ENCODE measurements at places on chromosomes 1 and 21.

- DNase-seq: no peak
These were observed 677 bp upstream of the BCL10 start for GRCh38 chr1:85276978-85277639.

DNA sequence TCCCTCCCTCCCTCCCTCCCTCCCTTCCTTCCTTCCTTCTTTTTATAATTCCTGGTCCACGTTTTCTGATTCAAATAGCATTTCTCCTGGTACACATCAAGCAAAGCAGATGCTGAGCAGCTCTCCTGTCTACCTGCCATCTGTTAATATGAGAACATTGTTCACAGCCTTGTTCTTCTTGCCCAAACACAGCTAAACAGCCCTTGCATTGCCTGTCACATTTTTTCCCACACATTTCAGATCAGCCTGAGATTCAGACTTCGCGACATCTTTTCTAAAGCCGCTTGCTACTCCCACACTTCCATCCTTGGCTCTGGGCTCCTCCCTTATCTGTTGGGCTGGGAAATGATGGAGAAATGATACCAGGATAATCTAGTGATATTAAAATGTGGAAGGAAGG is 200.5 kb downstream of the PCP4 start:
- DNase-seq: peak; percentile 96

DNA sequence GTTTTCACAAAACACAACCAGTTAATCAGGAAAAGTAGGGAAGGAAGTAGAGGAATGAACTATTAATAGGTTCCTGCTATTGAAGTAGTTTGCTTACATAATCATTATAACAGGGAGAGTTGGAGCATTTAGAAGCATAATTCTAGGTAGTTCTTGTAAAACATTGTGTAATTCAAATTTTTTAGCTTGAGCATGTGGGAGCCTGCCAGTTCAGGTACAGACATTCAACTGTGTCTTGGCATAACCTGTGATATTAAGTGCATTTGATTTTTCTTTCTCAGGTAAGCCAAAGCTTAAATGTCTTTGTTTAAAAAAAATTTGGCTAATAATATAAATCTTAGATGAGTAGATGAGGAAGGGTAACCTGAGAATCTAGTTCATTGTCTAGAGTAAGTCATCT is 3.4 kb downstream of the YTHDF2 start:
- no peak for DNase-seq

DNA sequence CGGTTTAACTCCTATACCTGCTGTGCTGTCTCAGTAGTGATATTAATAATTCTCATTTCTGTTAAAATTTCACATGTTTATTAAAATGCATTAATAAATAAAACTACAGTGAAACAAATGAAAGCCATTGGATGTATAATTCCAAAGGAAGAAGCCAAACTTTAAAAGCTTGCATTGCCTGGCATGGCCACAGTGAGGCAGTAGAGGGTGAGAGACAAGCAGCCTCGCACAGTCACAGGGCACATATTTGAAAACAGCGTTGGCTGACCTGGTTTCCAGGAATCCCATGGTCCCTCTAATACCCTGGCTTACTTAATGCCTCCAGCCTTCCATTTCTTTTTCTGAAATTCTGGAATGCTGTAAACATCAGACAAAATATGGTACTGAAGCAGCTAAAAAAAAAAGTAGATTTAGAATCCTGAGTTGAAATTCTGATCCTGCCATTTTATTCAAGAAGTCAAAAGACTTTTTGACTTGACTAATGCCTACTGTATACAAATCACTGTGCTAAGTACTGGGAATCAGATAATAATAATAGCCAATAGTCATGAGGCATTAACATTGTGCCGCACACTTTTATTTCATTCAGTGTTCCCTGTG is 6.7 kb upstream of the RNASEL start:
- DNase-seq: peak; percentile 37

- no peak for DNase-seq
These were observed 156.5 kb downstream of the FGGY start for GRCh38 chr1:59453297-59453968.

DNA sequence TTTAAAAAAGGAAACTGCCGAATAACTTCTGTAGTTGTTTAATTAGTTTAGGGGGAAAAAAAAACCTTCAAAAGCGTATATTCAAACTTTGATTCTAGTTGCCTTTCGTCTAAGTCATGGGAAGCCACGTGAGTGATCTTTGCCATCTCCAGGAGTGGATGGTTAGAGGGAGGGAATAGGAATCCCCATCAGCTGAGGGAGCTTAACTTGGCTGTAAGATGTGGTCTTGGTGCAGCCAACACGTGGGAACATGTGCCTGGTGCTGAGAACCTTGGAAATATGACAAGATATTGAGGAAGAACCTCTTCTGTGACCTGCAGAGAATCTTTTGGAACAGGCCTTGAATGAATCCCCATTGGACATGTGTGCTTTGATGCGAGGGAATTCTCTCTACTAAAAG is 1.7 kb downstream of the BACE2 start:
- DNase-seq: no peak

- DNase-seq: no peak
These were observed 33.5 kb downstream of the SCYL3 start for GRCh38 chr1:169860187-169860586.

GRCh38 chr1:105087506-105087905 is 1337.8 kb downstream of the AMY1C start:
- no peak for DNase-seq

DNA sequence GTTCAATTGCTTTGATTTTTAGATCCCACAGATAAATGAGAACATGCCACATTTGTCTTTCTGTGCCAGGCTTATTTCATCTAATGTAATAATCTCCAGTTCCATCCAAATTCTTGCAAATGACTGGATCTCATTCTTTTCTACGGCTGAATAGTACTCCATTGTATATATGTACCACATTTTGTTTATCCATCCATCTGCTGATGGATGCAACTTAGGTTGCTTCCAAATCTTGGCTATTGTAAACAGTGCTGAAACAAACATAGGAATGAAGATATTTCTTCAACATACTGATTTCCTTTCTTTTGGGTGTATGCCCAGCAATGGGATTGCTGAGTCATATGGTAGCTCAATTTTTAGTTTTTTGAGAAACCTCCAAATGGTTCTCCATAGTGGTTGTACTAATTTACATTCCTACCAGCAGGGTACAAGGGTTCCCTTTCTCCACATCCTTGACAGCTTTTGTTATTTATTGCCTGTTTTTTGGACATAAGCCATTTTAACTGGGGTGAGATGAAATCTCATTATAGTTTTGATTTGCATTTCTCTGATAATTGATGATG is 344.4 kb downstream of the KCTD3 start:
- peak; percentile 5 for DNase-seq

DNA sequence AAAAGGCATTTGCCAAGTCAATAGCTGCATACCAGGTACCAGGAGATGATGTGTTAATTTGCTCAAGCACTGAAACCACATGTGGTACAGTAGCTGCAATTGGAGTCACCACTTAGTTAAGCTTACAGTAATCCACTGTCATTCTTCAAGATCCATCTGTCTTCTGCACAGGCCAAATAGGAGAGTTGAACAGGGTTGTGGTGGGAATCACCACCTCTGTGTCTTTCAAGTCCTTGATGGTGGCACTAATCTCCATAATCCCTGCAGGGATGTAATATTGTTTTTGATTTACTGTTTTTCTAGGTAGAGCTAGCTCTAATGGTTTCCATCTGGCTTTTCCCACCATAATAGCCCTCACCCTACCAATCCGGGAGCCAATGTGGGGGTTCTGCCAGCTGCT is 91.9 kb downstream of the FCRL5 start:
- DNase-seq: no peak

DNA sequence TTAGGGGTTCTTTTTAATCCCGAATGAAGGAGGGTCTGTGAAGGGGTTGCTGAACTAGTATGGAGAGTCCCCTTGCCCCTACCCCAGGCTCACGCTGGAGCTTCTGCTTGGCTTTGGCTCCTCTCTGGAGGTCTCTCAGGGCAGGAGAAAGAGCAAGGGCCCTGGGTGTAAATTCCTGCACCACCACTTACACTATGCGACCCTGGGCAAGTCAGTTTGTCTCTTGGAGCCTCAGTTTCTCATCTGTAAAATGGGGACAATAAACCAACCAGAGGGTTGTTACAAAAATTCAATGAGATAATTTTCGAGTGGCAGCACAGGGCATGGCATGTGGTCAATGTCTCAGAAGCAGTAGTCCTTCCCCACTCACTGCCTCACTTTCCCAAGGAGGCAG is 11.4 kb downstream of the FOXO6 start:
- no peak for DNase-seq

DNA sequence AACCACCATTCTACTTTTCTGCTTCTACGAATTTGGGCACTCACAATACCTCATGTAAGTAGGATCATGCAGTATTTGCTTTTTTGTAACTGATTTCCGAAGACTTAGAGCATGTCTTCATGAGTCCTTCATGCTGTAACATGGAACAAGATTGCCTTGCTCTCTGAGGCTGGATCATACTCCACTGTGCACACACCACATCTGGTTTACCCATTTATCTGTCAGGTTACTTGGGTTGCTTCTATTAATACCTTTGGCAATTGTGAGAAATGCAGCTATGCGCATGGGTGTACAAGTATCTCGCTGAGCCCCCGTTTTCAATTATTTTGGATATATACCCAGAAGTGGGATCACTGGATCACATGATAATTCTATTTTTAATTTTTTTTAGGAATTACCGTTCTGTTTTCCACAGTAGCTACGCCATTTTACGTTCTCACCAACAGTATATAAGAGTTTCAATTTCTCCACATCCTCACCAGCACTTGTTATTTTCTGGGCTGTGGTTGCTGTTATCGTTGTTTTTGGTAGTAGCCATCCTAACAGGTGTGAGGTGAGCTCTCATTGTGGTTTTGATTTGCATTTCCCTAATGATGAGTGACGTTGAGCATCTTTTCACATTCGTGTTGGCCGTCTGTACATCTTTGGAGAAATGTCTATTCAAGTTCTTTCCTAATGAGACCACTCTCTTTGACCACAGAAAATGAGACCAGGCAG is 10.7 kb upstream of the SLC2A5 start:
- no peak for DNase-seq

GRCh38 chr1:76219366-76219818 is 144.8 kb downstream of the ST6GALNAC3 start:
- DNase-seq: no peak

DNA sequence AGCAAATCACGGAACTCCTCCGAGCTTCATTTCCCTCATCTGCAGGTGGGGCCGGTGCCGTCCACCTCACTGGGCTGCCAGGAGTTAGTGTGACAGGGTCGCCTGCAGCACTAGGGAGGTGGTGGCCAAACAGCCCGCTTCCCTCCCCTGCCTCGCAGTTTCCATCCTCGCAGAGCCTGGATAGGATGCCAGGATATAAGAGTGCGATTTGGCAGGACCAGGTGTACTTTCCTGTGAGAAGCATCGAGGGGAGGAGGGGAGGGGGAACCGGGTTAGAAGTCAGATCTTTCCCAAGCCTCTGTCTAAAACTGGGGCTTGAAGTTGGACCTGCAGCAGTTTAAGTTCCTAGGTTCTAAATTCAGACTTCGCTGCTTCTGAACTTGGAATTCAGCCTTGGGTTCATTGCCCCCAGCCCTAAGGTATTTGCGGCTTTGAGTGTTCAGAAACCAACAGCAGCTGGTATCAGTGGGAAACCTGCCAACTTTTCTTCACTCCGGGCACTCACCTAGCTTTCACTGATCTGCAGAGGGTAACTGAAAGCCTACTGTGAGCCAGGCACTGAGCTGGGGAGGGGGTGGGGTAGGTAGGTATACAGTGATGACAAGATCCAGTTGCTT is 1.7 kb upstream of the JUN start:
- peak; percentile 87 for DNase-seq

DNA sequence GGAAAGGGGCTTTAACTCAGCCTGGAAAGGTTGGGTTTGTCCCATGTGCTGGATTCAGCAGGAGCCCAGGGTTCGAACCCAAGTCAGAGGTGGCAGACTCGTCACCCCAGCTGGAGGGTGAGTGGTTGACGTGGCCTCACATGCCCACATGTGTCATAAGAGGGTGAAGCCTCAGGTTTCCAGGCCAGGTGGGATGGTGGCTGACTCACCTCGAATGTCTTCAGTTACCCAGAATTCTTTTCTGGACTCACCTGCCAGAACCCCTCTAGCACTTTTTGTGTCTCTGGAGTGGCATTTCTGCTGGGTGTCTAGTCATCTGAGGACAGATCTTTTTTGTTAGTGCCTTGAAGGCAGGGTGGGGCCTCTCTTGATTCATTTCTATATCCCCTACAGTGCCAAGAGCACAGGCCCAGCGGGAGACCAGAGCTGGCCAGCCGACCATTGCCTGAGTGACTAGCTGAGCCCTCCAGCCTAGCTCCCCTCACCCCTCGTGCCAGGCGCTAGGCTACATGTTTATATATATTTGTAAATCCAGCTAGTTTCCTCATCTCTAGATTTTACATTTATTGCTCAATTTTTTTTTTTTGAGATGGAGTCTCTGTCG is 28.1 kb downstream of the IL6R start:
- DNase-seq: no peak

- no peak for DNase-seq
These were observed 965 bp downstream of the ABCA4 start for GRCh38 chr1:94119796-94120569.

DNA sequence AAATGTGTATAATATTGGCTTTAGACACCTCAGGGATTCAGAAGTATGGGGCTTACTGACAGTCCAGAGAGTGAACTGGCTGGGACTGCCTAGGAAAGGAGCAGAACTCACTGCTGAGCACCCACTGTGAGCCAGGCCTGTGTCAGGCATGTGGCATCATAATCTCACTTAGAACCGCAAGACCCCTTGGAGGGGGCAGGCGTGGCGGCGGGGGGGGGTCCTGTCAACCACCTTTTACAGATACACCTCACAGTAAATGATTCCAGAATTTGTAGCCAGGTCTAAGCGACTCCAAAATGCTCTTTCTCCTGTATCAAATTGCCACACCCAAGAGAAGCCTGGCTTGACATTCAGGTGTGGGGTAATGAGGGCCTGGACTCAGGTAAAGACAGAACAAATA is 235.5 kb downstream of the KCNH1 start:
- no peak for DNase-seq

GRCh38 chr1:241591317-241591716 is 48.9 kb downstream of the CHML start:
- DNase-seq: no peak

GRCh38 chr21:29870814-29871213 is 69.0 kb downstream of the GRIK1 start:
- no peak for DNase-seq

DNA sequence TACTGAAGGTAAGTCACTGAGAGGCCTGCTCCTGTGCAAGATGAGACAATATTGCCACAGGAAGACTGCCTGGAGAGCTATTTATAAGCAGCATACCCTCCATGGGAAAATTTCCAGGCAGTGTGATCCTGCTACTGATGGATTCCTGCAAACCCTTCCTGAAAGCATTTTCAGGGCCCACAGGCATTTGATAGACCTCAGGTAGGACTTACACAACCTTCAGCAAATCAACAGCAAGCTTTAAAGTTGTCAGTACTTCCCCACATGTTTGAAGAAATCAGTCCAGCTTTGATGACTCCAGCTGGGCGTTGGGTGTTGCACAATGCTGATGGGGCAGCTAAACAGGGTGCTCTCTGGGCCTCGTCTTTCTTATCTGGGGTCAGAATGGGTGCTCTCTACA is 108.8 kb downstream of the PLXNA2 start:
- no peak for DNase-seq

GRCh38 chr1:160704250-160704649 is 7.4 kb downstream of the CD48 start:
- no peak for DNase-seq

GRCh38 chr1:30740251-30741238 is 17.0 kb downstream of the LAPTM5 start:
- DNase-seq: no peak

GRCh38 chr1:59903141-59903754 is 23.3 kb downstream of the CYP2J2 start:
- DNase-seq: peak; percentile 6
